ENCODE measurements at places on chromosomes 3 and 15. TPM values are rescaled to one million over a fixed set of nuclear protein-coding genes. Genes with fewer than 3 reads are reported as not detected.

GRCh38 chr3:160330109-160330508, 68.9 kb downstream of the IFT80 start:
- H3K4me3 ChIP-seq, result no peak overlapping the region
- no peak for DNase-seq
- no peaks in the 10 kb centered on the region for H3K36me3 ChIP-seq
- no peaks in the 10 kb centered on the region for H3K27me3 ChIP-seq
- peak overlapping the region; percentile 48 for H3K27ac ChIP-seq

The NUP210 gene
- total RNA-seq, result 12.5 TPM

- H3K36me3 ChIP-seq, result no peaks in the 10 kb centered on the region
- no peaks in the 10 kb centered on the region for H3K4me1 ChIP-seq
- no peak for DNase-seq
- no peak overlapping the region for H3K4me3 ChIP-seq
- H3K27ac ChIP-seq, result no peak overlapping the region
These were observed 36.7 kb upstream of the BDH1 start for GRCh38 chr3:197592361-197593045.

- no peaks in the 10 kb centered on the region for H3K4me1 ChIP-seq
- no peak overlapping the region for H3K27ac ChIP-seq
- no peaks in the 10 kb centered on the region for H3K27me3 ChIP-seq
- peak overlapping the region; percentile 35 for H3K4me3 ChIP-seq
- H3K36me3 ChIP-seq, result no peaks in the 10 kb centered on the region
These were observed 31.9 kb upstream of the STRIT1 start for GRCh38 chr3:155325263-155325835.

DNA sequence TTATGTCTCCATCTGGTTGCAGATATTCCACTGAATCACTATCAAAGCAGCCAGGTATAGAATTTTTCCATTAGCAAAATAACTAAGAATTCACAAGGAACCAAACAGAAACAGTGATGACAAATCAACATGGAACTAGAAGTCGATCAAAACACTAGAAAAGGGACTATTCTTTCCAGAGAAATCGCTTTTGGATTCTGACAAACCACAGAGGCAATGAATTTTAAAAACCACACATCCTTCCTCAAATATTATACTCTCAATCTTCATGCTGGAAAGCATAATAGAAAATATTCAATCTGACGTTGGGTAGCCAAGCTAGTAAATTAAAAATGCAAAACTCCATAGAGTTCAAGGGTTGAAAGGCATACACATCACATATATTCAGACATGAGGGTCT, 93.2 kb upstream of the PPIB start:
- DNase-seq, result no peak
- H3K4me1 ChIP-seq, result no peaks in the 10 kb centered on the region
- no peak overlapping the region for H3K27ac ChIP-seq
- no peaks in the 10 kb centered on the region for H3K27me3 ChIP-seq
- no peaks in the 10 kb centered on the region for H3K36me3 ChIP-seq

All from pancreas (tissue), 10 donors.